NCI-H1092 treated with DMSO at 0.1 percent for 48 hours (cell line): ENCODE measurements at places on chromosomes 13 and 19.
A peak's percentile ranks its signal among the peaks of the same experiment; 100 is the strongest.

DNA sequence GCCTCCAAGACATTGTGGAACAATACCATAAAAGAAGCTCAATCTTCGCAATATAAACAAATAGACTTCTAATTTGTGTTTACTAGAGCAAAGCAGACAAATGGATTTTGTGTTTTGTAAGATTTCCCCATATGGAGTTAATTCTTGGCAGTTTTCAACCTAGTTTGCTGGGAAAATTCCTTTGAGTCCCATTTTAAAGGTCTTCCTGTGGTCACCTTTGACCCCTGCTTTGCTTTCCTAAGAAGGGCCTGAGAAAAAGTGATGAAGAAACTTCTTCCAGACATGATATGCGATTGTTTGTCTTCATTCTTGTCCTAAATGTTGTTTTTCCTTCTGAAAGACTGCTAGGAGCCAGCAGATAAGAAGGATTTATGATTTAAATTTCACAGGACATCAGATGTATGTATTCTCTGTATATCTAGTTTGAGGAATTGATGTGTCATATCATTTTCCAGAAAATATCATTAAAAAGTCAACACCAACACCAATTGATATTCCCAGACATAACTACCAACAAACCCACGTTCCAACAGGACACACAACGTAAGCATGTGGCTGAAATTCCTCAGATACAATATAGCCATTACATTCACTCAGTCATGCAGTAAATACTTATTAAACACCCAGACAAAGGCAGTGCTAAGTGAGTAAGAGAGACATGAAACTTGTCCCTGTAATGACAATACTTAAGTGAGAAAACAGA is 276.4 kb downstream of the LHFPL6 start:
- no peak for DNase-seq

DNA sequence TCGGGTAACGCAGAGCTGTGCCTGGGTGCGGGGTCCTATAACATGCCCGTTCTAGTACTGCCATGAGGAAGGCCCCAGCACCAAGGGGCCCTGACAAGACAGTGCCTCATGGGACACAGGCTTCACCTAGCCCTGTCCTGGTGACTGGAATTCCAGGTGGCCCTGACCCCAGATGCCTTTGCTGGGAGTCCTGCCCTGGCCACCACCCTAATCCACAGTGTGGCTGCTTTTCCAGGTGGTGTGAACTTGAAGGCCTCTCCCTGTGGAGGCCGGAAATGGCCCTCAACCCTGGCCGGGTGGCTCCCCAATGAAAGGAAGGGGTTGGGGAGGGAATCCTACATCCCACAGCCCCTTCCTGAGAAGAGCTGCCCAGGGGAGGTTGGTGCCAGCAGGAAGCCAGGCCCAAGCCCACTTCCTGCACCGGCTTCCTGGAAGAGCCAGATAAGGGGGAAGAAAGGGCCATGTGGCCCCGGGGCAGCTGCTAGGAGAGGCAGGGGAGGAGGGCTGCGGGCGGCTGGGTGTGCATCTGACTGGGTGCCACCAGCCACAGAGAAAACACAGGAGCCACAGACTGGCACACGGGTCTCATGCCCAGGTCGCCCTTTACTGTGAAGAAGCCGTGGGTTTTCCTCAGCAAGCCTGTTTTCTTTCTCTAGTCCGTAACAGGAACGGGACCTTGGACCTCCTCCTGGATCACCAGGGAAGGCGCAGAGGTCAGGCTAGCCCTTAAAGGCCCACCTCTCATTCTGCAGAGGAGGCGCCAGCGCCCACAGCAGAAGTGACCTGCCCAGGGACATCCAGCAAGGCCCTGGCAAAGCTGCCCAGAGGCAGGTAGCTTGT is 4.7 kb downstream of the LSM4 start:
- no peak for DNase-seq

DNA sequence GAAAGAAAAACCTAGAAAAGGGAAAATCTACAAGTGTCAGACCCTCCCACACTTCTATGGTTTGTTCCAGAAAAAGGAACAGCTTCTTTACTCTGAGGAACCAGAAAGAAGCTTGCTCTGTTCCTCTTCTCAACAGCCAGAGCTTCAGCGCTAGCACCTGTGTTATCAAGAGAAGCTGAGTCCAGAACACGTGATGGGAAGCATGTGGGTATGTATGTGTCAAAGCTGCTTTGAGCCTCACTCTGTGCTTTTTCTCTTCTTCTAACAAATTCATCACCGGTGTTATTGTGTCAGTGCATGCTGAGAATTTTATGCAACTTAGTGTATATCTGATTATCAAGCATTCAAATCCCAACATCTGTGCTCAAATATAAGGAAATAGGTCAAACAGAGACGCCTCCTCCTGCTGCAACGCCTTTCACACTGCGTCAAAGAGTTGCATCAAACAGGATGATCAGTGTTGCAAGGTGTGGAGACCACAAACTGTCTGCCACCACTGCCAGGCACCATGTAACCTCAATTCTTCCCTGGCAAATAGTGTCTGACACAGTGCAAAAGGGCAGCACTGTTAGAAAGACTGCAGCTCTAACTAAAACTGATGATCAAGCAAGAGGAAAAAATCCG is 83.9 kb downstream of the LRRC63 start:
- no peak for DNase-seq

DNA sequence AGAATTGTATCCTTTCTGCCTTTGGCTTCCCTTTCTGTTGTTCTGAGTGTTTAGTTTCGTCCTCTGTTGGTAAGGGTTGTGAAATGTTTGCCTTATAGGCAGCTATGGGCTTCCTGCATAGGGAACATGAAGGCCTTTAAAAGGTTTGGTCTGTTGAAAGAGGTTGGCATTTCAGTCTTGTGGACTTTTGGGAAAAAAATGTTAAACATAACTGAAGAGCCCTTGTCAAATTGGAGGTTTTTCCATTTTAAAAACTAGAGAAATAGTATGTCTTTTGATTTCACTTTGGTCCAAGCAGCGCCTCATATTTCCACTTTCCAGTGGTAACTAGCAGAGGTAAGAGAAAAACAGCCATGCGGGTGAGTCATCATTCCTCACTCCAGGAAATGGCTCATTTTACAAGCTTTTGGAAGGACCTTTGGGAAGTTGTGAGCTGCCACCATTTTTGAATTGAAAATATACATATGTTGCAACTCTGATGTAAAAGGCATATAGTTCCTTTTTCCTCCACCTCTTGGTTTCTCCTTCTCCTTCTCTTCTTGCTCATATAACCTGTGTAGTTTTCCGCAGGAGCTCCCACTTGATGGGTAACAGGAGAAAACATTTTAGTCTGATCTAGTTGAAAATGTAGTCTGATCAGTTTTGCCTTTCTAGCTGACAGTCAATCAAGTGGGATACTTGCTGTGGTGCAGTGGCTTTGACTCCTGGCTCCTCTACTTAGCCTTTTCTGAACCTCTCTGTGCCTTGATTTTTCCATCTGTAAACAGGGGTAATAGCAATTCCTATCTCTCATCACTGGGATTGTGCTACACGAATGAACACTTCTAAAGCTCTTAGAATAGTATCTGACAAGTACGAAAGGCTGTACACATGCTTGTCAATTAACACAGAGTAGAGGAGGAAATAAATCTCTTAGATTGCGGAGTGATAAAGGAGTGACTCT is 23.0 kb downstream of the GPC6 start:
- DNase-seq = no peak

- DNase-seq = peak; percentile 27
These were observed 99.7 kb upstream of the MIR17HG start for GRCh38 chr13:91247768-91248167.

DNA sequence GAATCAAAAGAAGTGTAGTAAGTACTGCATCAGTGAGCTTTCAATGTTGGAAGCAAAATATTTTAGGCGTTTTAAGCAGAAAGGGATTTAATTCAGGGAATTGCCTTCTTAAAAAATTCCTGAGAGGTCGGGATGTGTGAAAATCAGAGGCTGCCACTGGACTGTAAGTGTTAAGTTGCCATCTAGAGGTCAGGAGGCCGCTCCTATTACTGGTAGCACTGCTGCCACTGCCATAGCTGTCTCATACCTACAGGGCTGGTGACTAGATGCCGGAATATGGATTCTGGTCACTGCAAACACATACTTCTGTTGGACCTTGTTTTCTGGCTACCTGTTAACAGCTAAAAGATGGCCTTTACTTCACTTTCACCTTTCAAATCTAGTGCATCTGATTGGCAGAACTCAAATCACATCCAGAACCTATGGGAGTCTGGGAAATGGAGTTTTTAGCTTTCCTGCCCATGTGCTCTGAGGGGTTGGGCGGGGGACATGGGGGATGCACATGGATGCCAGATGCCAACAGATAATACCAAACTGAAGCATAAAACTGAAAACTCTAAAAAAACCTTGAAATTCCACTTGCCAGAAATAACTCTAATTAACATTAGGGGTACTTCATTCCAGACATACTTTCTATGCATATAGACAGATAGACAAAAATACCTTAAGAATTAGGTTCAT is 29.8 kb downstream of the DGKH start:
- no peak for DNase-seq

DNA sequence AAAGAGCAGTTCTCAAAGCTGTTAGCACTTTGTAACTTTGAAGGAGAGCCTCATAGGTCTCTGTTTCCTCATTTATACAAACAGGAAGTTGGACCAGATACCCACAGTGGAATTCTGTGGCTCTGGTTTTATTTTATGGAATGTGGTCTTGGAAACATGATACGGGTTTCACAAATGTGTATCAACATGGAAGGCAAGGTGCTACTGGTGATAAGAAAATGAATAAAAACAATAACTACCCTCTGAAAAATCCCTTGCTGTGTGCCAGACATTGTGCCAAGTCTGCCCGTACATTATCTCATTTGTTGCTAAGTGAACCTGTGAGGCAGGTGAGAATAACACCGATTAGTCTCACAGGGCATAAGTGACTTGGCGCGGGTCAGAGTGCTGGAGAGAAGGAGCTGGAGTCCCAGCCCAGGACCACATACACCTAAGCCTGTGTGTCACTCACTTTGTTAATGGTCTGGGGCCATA is 45.0 kb upstream of the RNF113B start:
- DNase-seq = peak; percentile 73

GRCh38 chr19:38190061-38190460 is 34.0 kb downstream of the DPF1 start:
- DNase-seq = no peak

GRCh38 chr13:20206698-20207235 is 14.0 kb upstream of the GJB2 start:
- no peak for DNase-seq

- DNase-seq = no peak
These were observed 128.8 kb downstream of the SIPA1L3 start for GRCh38 chr19:38035515-38036495.

GRCh38 chr19:29831041-29831548 is 19.3 kb downstream of the CCNE1 start:
- no peak for DNase-seq

GRCh38 chr19:44725251-44725650 is 23.3 kb upstream of the BCL3 start:
- DNase-seq = no peak

DNA sequence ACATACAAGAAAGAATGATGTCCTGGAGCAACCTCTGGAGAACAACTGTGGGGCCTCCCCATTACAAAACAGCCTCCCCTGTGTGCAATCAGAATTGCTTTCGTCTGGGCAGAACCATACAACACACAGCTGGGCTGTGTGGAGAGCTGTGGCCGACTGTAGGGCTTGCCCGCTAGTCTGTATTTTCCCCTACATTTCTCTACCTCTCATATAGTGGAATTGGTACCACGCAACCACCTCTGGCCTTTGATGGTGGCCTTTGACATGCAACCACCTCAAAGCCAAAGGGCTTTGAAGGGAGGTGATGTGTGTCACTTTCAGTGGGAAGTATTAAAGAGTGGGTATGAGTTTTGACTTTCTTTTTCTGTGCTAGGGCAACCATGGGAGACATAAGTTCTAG is 34.0 kb downstream of the GARRE1 start:
- DNase-seq = no peak

GRCh38 chr19:21143854-21144253 is 2.0 kb downstream of the ZNF431 start:
- no peak for DNase-seq

GRCh38 chr13:33022986-33023385 is 6.8 kb downstream of the KL start:
- no peak for DNase-seq

- no peak for DNase-seq
These were observed 361.6 kb downstream of the TDRD3 start for GRCh38 chr13:60758637-60759036.

DNA sequence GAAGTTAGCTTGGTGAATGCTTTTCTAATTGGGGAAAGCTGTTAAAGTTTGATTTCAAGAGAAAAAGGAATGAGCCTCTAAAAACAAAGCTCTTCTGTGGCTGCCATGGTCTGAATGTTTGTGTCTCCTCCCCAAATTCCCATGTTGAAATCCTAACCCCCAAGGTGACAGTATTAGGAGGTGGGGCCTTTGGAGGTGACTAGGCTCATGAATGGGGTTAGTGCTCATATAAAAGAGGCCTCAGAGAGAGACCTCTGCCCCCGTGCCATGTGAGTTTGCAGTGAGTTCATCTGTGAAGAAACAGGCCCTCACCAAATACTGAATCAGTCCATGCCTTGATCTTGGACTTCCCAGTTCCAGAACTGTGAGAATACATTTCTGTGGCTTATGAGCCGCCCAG is 56.5 kb downstream of the ARHGEF7 start:
- DNase-seq = no peak

GRCh38 chr13:19156013-19156825 is 25.4 kb downstream of the TUBA3C start:
- no peak for DNase-seq

DNA sequence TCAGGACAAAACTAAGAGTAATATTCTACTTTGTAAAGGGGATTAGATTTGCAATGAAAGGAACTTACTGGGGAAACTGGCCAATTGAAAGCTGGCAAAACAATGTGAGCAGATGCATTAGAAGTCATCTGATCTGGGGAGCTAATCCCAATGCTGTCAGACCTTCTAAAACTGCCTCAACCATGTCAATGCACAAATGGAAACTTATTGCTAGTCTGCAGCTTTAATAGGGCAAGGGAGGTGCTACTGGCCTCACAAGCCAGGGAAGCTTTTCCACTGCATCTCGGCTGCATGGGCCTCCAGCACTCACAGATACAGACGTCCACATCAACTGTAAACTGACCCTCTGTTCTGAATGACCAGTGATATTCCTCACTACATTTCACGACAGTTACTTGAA is 154.2 kb downstream of the LHFPL6 start:
- DNase-seq = peak; percentile 8

- DNase-seq = no peak
These were observed 93.4 kb downstream of the KCTD12 start for GRCh38 chr13:76792731-76793347.

DNA sequence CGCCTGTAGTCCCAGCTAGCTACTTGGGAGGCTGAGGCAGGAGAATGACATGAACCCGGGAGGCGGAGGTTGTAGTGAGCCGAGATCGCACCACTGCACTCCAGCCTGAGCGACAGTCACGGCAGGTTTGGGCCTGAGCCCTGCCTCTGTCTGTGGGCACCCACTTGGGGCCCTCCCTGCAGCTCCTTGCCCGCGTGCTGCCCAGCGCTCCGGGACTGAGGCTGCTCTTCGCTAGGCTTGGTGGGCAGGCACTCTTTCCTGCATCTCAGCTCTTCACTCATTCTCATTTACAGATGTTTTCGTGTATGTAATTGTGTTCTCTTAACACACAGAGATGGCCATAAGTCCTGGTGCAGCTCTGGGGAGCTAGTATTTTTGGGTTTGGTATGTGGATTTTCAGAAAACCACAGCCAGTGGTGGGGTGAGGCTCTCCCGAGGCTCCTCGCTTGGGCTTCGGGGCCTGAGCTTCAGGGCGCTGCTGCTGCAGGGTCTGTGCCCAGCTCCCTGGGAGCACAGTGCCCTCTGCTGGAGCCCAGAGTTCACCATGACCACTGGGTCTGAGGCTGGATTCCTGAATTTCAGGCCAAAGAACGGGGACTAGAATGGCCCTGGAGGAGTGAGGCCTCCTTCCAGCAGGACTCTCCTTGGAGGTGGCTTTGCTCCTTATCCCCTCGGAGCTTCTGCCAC is 15.2 kb downstream of the UPF1 start:
- DNase-seq = peak; percentile 15

GRCh38 chr19:50890422-50891252 is 17.4 kb downstream of the KLK2 start:
- no peak for DNase-seq
